ENCODE measurements at places on chromosomes 16 and 17.
A peak's percentile ranks its signal among the peaks of the same experiment; 100 is the strongest.

DNA sequence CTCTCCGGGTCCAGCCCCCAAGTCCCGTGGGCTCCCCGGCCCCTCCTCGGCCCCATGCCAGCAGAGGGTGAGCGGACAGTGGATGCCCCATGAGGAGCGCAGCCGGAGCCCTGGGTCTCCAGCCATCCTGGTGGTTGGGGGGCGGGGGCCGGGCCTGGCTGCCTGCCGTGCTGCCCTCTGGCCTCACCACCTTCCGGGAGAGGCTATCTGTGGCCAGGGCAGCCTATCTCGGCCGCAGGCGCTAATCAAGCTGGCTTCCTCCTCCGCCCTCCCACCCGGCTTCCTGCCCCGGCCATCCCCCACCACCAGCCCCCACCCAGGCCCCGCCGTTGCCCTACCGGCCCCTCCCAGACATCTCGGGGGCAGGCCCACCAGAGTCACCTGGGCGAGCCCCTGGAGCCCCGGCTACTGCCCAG is 46.8 kb downstream of the ZFPM1 start:
- no peak for DNase-seq

DNA sequence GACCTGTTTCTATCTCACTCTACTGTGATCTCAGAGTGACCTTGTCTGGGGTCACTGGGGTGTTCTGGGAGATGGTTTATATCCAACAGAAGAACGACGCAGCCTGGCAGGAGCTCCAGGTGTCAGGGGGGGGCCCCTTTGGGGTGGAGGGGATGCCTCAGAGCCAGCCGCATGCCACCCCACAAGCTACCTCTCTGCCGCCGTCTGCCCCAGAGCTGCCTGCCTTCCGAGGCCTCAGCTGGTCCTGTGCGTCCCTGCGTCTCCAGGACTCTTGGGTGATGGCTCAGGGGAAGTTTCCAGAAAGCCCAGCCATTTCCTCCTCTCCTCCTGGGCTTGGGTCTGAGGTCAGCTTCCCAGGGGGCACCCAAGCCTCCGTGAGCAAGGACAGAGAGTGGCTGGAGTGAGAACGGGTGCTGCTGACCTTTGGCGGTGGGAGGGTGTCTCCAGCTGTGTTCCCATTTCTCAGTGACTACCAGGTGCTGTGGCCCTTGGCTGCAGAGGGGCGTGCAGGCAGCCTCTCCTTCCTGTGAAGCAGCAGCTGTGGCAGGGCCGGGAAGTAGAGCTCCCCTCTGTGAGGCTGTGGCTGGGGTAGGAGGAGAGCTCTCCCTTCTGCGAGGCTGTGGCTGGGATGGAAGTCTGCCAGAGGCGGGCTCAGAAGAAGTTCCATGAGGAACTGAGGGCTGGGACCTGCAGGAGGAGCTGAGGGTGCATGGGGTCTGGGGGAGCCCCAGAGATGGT is 19.8 kb downstream of the JPH3 start:
- no peak for DNase-seq

- DNase-seq = peak; percentile 17
Measured at GRCh38 chr17:74737299-74738050, 419 bp downstream of the RAB37 start.

DNA sequence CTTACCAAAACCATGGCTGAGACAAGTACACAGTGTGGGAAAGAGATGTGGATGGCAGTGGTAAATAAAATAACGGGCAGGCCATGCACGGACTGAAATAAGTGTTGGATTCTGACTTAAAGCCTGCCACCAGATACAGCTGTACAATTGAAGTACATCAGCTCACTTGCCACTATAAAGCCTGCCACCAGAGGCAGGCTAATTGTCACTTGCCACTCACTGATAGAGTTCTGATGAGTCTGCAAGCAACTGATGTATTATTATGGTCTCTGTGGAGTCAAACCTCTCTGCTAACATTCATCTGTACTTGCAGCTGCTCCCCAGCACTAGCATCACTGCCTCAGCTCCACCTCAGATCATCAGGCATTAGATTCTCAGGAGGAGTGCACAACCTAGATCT is 93.0 kb downstream of the CYTH1 start:
- DNase-seq = no peak

DNA sequence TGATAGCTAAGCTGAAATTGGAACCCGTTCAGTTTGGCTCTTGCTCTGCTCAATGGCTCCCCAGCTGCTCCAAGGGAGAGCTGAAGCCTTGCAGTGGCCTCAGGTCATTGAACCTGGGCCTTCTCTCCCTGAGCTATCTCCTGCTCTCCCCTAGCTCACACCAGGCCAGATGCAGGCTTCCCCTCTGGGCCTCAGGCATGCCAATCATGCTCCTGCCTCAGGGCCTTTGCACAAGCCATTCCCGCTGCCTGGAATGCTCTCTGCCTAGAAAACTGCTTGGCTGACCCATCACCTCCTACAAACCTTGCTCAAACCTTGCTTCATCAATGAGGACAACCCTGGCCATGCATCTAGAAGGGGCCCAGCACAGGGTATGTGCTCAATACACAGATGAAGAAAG is 16.7 kb upstream of the KRTAP17-1 start:
- DNase-seq = no peak

GRCh38 chr17:79915850-79916430 is 76.7 kb upstream of the CBX4 start:
- DNase-seq = peak; percentile 17

DNA sequence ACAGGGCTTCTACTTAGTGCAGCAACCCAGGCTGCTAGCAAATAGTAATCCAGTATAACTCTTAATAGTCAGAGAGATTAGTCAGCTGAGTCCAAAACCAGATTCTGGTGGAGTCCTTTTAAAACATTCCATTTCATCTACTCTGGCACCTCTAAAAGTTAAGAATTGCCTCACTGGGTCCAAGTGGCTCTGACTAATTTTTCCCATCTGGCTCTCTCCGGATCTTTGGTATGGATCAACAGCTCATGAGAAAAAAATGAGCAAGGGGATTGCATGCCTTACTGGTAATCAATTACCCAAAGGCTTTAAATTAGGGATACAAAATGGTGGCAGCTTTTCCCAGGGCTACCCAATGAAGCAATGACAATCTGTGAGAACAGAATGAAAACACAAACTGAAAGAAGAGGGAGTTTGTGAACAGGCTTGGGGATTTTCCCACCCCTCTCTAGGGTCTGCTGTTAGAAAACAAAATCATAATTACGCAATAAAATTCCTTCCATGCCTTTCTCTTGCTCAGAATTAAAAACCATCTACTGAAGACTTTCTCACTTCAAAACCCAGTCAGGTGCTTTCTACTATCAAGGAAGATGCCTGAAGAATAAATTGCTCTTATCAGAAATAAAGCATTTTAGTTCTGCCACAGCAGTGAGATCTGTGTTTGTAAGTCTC is 84.6 kb upstream of the PMFBP1 start:
- DNase-seq = no peak

GRCh38 chr16:55506708-55507107 is 2.2 kb upstream of the LPCAT2 start:
- DNase-seq = no peak

DNA sequence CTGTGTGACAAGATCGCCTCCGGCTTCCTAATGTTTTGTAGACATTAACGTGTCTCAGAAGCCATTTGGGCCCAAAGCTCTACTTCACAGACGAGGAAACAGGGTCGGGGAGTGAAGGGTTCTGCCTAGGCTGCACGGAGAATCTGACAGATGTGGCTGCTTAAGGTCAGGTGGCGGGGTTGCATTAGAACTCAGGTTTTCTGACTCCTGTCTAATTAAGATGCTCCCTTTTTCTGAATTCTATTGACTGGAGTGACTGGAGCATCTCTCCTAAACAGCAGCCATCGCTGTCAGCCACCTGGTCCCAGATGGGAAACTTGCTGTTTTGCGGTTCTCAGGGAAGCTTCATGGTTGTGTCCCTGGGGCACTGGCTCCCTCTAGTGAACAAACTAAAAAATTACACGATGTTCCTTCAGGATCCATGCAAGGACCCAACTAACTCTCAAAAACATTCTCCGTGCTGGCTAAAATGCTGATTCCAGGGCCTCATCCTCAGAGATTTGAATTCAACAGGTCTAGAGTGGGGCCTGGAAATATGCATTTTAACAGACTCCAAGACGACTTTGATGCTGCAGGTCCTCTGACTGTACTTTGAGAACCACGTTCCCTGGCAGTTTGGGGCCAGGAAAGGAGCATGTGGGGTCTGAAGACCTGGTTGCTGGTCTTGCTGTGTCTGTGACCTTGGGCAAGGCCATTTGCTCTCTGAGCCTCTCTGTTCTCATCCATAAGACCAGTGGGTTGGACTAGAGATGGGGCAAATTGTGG is 117.4 kb downstream of the IRF8 start:
- DNase-seq = peak; percentile 35

DNA sequence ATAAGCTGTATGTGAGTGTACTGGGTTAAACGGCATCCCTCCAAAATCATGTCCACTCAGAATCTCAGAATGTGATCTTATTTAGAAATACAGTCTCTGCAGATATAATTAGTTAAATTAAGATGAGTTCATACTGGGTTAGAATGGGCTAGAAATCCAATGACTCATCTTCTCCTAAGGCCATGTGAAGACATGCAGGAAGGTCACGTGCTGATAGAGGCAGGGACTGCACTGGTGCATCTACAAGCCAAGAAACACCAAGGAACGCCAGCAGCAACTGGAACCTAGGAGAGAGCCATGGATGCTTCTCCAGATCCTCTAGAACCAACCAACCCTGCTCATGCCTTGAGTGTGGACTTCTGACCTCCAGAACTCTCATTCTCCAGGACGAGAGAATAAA is 241.0 kb downstream of the XYLT1 start:
- DNase-seq = no peak

DNA sequence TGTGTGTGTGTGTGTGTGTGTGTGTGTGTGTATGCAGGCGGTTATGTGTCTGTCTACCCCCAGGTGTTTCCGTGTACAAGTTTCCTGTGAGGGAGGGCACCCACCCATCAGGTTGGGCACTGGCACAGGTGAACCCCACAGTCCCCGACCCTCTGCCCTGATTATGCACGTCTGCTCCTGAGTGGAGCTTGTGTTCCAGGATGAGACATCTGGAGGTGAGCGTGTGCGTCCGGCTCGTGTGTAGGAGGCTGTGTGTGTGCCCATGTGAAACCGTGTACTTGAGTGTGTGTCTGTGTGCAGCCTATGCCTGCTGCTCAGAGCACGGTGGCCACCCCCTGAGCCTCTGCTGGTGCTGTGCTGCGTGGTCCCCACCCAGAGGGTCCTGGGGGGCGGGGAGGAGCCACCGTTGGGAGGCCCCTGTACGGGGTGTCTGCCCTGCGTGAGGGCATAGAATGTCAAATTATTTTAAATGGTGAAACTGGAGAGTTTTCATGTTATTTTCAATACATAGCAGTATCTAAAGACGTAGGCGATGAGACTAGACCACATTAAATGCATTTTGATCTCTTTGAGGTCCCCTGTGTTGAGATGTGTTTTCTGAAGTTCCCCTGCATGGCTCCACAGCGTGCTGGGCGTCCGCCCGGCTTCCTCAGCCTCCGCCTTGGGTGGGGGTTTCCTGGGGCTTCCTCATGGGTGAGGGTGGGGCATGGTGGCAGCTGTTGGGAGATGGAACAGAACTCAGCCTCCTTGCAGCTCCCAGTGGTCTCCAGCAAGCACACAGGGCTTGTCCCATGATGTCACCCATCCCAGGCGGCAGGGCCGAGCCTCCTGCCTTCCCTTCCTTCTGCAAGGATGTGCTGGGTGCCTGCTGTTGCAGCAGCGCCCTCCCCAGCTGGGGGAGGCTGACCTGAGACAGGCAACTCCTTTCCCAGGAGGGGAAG is 43.4 kb downstream of the KCNJ12 start:
- no peak for DNase-seq

GRCh38 chr16:83901101-83901500 is 2.2 kb downstream of the MLYCD start:
- no peak for DNase-seq

DNA sequence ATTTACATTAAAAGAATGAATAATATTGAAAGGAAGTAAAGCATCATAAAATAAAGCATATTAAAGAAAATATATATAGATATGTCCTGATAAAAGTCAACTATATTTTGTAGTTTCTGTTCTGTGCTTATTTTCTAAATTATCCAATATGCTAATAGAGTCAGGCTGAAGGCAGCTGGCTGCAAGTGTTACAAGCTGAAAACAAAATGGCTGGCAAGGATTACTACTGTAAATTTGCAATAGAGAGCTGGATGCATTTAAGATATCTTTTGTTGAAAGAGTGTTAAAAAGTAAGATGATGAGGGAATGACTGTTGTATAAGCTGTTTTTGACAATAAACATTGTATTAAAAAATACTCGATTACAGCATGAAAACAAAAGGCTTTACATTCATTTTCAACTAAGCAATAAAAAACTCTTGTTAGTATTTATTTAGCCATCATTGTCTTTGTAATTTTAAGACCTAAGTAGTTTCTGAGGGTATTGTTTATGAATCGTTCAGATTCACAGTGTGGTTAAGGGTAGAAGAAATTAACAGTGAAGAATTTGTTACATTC is 76.3 kb downstream of the TANC2 start:
- DNase-seq = no peak

GRCh38 chr16:72715267-72715666 is 332.7 kb downstream of the ZFHX3 start:
- no peak for DNase-seq

- no peak for DNase-seq
Measured at GRCh38 chr17:56913353-56913866, 439 bp downstream of the TRIM25 start.

DNA sequence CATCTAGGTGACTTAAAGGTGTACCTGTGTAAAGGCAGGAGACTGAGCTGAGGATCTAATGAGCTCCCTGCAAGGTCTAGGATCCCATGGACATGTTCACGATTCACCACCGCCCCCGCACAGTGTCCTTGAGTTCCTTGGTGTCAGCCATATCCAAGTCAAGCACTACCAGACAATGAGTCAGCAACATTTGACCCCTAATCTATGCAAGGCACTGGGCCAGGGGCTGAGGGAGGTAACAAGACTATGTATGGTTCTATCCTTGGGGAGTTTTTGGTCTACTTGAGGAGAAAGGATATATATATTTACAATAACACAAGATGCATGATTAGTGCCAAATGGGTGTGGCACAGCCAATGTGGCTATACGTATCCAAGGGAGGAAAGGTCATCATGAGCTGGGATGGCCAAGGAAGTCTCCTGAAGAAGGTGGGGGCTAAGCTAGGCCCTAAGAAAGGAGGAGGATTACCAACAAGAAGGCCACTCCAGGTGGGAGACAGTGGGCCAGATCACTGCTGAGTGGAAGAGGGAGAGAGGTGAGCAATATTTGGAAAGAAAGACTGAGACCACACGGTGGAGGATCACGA is 35.0 kb downstream of the ITGB3 start:
- no peak for DNase-seq

GRCh38 chr17:74009056-74009625 is 194.3 kb upstream of the RPL38 start:
- no peak for DNase-seq

GRCh38 chr17:58191241-58191896 is 1.2 kb upstream of the EPX start:
- DNase-seq = no peak

GRCh38 chr17:4475463-4475862 is 23.2 kb upstream of the SPNS2 start:
- no peak for DNase-seq

- no peak for DNase-seq
Measured at GRCh38 chr17:16910341-16910740, 61.6 kb downstream of the TNFRSF13B start.

- DNase-seq = no peak
Measured at GRCh38 chr16:56814537-56815432, 50.2 kb upstream of the SLC12A3 start.

GRCh38 chr17:70074956-70075355 is at the start of gene KCNJ16:
Gene KCNJ16, plus strand, starts transcription at chr17:70075225. Its CDS starts 56,863 bp downstream, at chr17:70132088.
- DNase-seq = no peak

- no peak for DNase-seq
Measured at GRCh38 chr16:65621640-65622039, 499.8 kb upstream of the CDH11 start.

Data from DMS 273 treated with DMSO at 0.1 percent for 48 hours (cell line).